Urinary bladder (tissue), 4 donors: ENCODE measurements at places on chromosomes 16 and 17.

DNA sequence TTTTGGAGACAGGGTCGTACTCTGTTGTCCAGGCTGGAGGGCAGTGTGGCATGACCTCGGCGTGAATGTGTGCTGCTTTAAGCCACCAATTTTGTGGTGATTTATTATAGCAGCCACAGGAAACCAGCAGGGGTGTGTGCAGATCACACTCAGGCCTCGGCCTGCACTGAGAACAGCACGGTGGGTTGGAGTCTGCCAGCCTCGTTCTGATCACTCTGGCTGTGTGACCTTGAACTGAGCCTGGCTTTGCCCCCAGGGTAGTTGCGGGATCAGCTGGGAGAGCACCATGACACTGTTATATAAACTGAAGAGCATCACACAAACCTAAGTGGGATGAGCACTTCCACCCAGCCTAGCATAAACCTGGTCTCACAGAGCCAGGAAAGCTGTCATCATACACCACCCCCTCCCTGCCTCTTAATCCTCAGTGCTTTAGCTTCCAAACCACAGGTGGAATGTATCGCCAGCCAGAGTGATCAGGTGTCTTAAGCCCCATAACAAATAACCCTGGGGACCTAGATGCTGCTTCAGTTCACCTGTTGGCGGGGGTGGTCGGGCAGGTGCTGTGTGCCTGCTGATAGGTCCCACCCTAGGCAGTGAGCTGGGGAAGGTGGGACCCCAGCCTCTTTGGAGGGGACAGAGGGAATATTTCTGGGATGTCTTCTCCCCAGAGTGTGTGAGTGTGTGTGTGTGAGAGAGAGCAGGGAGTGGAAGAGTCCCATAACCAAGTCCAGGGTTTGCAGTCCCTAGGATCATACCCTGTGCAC lies 28.6 kb upstream of the NDRG4 start:
- DNase-seq, result no peak

DNA sequence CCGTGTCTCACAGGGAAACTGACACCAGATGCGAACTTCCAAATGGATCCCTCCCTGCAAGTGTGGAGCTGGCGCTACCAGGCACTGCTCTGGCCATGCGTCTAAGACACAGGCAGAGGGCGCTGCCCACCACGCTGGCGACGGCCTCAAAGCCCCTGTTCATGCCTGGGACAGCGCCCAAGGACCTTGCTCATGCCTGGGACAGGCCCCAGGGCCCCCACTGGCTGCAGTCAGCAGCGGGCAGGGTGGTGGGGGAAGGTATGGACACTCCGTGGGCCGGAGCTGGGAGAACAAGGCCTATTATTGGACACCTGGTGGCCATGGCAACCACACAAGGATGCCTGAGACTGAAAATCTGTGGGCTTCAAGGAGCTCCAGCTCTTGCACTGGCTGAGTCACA lies 8.8 kb downstream of the ZG16B start:
- no peak for DNase-seq

GRCh38 chr17:71115669-71115972 lies 946.3 kb downstream of the KCNJ2 start:
- no peak for DNase-seq

GRCh38 chr17:51124640-51125503 lies 4.2 kb upstream of the SPAG9 start:
- DNase-seq, result no peak

DNA sequence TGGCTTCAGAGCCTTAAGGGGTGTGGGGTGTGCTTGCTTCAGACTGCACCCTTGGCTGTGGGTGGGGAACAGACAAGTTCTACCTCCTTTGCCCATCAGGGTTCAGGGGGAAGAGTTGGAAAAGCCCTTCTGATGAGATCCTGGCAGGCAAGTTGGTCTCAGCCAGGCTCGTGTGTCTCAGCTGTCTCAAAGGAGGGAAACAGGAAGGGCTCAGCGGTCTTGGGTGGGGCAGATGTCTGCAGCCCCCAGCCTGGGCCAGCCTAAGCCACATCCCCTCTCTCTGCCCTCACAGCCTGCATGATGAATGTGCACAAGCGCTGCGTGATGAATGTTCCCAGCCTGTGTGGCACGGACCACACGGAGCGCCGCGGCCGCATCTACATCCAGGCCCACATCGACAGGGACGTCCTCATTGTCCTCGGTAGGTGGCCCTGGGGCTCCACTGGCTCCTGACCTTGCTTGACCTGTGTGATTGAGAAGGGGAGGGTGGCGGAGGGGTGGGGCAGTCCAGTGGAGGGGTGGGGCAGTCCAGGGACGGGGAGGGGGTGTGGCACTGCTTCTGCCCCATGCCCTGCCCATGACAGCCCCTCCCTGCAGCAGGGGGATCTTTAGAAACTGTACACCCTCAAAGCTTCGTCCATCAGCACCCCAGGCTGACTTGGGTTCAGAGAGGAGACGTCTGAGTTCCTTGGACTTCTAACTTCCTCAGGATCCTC lies 199.5 kb downstream of the PRKCB start:
- DNase-seq, result no peak

DNA sequence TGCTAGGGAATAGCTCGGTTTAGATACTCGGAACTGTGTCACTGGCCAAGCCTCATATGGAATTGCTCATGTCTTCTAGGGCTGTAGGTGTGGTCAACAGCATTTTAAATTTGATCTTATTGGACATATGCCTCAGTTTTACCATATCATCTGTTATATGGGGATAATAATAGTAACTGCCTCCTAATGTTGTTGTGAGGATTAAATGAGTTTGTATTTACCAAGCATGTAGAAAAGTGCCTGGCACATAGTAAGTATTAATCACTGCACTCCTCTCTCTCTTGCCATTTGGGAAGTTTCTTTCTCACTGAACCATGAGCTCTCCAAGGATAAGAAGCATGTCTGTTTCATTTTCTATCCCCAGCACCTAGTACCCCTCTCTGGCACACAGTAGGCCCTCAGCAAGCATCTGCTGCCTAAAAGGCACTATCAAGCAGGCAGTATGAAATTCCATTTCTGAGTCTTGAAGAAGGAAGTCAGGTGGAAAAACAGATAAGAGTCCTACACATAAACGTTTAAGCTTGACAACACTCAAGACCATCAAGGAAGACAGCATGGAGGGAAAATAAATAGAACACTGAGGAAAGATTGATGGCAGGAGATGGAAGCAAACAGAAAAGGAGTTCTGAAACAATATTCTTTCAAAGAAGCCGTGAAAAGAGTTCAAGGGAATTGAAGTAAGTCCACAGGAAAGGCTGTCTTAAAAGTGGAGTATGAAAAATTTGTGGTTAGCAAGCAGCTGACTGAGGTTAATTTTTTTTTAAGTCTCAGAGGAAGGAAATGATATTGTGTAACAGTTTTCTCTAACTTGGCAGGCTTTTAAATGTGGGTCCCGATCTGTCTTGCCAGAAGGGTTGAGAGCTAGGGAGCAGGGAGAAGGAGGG lies 2.2 kb upstream of the ATP6V0A1 start:
- DNase-seq, result no peak

GRCh38 chr16:1749152-1750117 lies 21.9 kb downstream of the NME3 start:
- no peak for DNase-seq

DNA sequence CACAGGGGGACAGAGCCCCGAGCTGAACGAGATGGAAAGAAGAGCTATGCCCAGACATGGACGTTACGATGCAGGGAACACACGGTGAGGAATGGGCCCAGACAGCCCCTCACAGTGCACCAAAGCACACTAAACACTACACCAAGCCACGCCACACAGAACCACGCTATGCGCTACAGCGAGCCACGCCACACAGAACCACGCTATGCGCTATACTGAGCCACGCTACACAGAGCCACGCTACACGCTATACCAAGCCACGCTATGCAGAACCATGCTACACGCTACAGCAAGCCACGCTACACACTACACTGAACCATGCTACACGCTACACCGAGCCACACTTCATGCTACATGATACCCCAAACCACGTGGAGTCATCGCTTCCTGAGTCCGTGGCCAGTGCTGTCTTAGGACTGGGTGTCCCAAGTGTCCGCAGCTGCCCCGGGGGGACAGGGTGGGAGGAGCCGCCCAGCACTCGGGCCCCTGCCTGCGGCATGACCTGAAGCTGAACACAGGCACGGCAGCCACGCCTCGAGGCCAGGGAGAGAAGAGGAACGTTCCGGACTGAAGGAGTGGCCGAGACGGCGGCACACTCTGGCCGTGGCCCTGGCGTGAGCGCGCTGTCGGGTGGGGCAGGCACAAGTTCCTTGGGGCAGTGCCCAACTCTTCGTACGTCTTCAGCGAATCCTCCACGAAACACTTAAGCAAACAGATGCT lies 61.3 kb downstream of the LMF1 start:
- DNase-seq, result no peak

DNA sequence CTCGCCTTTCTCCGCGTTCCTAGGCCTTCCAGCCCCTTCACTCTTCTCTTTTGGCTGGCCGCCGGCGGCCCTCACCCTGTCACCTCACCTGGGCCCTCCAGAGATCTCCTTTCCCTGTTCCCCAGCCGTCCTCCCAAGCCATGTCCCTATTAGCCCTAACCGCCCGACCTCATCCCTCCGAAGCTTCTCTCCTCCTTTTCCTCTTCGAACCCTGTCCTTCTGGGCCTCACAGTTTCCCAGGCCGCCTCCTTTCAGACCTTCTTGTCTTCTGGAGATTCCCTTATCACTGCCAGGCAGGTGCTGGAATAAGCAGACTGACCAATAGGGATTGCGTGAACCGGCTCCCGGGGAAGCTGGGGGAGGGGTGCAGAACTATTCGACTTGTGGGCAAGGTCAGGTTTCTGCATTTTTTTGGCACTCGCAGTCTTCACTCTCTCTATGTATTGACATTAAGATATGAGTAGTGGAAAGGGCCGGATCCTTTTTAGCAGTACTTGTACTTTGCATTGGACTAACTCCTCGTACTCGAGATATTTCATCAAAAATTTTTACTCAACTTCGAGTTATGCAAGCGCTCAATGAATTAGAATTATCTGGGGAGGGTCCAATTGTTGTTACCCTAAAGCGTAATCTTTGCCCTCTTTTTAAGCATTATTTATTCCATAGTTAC lies 690 bp downstream of the RHOT1 start:
- no peak for DNase-seq

DNA sequence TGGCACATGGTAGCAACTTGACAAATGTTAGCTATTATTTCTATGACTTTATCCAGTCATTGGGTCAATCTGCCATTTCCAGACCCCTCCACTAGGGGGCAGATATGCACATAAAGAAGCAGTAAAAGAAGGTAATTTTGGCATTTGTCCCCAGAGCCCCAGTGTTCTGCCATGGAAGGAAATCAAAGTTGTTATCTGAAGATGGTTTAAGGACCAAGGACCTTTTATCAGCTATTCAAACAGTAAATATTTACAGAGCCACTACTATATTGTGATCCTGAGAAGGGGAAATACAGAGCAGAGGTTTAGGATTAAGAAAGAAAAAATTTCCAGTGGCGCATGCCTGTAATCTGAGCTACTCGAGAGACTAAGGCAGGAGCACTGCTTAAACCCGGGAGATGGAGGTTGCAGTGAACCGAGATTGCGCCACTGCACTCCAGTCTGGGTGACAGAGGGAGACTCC lies 20.0 kb downstream of the TRAF4 start:
- no peak for DNase-seq

- DNase-seq, result no peak
Measured at GRCh38 chr17:8326511-8327302, 12.9 kb upstream of the ODF4 start.

- no peak for DNase-seq
Measured at GRCh38 chr16:86256995-86257394, 253.3 kb upstream of the FOXF1 start.

- DNase-seq, result no peak
Measured at GRCh38 chr17:63665527-63666214, 34.3 kb downstream of the LIMD2 start.
